NCI-H748 treated with DMSO at 0.1 percent for 48 hours (cell line): ENCODE measurements at places on chromosomes 4 and X.
A peak's percentile ranks its signal among the peaks of the same experiment; 100 is the strongest.

DNA sequence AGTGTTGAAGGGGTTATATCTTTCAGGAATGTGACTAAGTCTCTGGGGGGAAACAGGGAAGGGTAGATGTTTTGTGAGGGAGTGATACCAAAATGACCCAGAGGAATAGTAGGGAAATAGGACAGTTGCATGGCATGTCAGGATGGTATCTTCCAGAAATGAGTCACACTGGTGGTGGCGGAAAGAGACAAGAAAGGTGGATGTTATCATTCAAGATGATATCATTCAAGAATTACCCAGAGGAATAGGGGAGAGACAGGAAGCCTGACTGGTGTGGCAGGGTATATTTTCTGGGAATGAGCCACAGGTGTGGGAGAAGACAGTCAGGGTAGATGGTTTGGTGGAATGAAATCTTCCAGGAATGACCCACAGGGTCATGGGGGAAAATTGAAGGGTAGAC is 61.1 kb downstream of the MAOA start:
- DNase-seq = no peak

- DNase-seq = no peak
Observed at GRCh38 chr4:3852309-3852708, 86.1 kb downstream of the ADRA2C start.

- DNase-seq = no peak
Observed at GRCh38 chr4:140672416-140672815, 83.8 kb downstream of the TBC1D9 start.

GRCh38 chr4:77395481-77395880 is 210.1 kb upstream of the CXCL13 start:
- no peak for DNase-seq

GRCh38 chr4:16083241-16084191 is at the start of gene PROM1:
Gene PROM1 (minus strand): TSS chr4:16084023. CDS start chr4:16075906, 8,117 bp downstream.
- peak; percentile 58 for DNase-seq

DNA sequence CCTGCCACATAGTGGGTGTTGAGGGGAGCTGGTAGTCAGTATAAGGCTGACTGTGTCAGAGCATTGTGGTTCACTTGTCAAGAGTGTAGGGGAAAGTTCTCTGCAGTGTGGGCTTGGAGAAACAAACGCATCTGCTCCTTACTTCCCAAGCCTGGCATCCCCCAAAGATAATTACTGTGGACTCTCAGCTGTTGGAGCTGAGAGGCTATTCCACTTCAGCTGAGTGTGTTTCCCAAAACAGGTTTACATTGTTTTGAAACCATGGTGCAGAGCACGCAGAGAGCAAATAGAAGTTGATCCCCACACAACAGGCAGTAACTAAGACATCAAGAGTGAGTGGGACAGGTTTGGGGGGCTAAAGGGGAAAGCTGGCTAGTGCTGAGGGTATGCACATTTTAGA is 181.0 kb upstream of the EOLA2 start:
- DNase-seq = no peak

DNA sequence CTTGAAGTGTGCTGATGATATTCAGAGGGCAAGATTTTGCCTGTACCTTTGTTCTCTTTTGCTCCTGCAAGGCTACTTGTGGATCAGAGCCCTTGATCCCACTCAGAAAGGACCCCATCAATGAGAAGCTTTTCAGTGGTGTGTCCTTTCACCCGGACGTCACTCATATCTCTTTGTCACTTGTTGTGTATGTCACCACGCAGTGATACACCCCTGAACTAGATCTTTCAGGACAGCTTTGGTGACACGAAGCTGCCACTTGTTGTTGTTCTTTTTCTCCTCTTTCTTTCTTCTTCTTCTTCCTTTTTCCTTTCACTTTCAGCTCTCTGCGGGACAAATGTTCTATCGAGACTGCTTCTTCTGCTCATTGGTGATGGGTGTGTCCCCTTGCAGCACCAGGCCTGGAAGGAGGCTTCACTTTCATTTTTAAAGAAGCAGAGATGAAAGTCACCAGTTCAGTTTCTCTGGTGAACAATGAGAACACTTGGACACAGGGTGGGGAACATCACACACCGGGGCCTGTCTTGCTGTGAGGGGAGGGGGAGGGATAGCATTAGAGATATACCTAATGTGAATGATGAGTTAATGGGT is 83.6 kb downstream of the NBDY start:
- no peak for DNase-seq

- DNase-seq = no peak
Observed at GRCh38 chr4:140138428-140138827, 15.6 kb downstream of the MAML3 start.

DNA sequence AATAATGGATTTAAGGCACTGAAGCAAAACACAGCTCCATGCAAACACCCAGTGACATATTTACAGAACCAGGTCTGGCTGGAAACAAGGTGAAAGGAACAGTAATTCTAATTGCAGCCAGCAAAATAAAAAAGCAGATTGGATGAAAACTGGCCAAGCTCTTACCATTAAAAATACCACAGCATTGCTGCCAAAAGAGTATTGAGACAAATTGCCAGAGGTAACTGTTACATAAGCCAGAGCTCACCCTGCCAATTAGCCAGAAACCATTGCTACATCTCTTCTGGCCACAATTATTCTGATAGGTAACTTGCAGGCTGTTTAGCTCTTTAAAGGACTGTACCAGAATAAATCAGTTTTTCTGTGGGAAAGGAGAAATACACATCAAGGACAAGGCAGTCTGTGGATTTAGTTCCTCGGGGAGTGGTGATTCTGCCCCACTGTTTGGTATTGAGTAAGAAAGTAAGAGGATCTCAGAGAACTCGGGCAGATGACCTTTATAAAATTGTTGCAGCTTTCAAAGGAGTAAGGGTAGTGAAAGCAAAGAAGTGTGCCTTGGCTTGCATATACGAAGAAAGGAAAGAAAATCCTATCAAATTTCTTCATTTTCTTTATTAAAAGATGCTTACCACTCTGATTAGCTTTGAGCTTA is 369.5 kb downstream of the PPP3CA start:
- no peak for DNase-seq

GRCh38 chr4:137648531-137648930 is 116.2 kb upstream of the PCDH18 start:
- DNase-seq = no peak

GRCh38 chr4:15037923-15038541 is 35.8 kb downstream of the CPEB2 start:
- DNase-seq = no peak

DNA sequence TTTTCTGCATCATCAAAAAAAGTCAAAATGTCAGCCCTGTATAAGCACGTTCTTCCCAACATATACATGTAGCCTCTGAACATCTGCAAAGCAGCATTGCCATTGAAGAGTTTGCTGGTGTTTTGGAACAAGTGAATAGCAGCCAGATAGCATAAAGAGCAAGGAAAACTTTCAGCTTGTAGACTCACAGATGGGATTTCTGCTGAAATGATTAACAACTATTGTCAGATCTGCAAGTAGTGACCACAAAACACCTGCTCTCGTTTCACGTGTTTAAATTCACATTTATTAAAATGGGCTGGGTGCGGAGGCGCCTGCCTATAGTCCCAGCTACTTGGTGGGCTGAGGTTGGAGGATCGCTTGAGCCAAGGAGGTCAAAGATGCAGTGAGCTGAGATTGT is 123.7 kb downstream of the SPRY1 start:
- no peak for DNase-seq

DNA sequence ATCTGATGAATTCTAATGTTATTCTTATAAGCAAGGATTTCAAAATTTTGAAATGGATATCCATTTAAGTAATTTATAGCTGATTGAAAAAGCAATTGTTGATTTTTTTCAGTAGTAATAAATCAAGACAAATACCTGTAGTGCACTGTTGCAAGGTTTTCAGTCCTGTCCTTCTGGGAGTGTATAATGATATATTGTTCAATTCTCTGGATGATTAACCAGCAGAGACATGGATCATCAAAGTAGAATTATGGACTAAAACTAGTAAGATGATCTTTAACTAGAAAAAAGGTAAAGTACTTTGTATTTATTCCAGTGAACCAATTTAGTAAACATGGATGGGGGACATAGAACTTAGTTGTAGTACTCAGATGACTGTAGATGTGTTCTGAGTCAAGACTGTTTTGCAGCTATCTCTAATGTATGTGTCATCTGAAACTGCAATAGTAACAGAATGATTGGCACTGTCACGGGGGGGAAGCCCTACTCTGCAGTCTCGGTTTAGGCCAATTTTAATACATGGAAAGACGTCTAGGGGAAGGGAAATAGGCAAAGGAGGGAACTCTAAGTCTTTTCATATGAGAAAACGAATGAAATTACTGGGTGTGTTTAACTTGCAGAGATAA is 121.9 kb downstream of the GLRA3 start:
- no peak for DNase-seq

DNA sequence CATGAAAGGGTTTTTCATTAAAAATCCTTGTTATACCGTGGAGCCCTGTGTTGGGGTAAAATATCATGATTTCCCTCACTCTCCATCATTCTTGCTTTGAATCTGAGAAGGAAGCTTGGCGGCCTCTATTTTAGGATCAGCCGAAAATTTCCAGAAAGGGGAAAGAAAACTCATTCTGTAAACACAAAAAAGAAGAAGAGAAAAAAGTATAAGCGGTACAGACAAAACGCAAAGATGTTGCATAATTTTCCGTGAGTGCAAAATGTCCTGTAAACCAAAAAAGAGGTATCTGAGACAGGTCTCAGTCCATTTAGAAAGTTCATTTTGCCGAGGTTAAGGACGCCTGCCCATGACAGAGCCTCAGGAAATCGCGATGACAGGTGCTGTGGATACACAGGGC is 5.3 kb downstream of the CSF2RA start:
- DNase-seq = no peak

- no peak for DNase-seq
Observed at GRCh38 chr4:127421437-127421836, 211.3 kb upstream of the INTU start.

DNA sequence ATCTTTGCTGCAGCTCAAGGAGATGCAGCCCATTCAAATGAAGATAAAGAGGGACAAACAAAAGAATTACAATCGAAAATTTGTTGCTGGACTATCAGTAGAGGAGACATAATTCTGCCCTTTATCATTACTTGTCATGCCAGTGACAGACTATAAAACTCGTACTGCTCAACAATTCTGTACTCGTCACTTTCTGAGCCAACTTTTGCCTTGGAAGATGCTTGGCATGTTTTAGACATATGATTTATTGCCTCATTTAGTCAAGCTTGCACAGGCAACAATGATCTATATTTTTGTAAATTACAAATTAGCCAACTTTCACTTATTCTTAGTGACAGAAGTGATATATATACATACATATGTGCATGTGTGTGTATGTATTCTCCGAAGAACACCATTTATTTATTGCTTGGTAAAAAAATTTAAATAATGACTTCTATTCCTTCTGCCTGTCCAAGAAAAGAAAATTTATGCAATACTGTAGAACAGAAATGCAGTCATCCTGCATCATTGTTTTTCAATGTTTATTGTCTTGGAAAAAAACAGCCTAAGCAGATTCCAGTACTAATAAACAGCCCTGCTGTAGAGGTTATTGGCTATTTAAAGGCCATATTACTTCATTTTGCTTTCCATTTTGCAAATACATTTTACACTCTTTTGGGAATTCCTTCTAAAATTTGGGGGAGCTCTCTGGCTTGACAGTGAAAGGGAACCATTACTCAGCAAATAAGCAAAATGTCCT is 374.9 kb upstream of the GALNT7 start:
- no peak for DNase-seq

GRCh38 chr4:118351851-118352827 is 664 bp downstream of the PRSS12 start:
- peak; percentile 27 for DNase-seq
